ENCODE measurements at places on chromosomes 12 and 14. TPM values are rescaled to one million over a fixed set of nuclear protein-coding genes. Genes with fewer than 3 reads are reported as not detected.

DNA sequence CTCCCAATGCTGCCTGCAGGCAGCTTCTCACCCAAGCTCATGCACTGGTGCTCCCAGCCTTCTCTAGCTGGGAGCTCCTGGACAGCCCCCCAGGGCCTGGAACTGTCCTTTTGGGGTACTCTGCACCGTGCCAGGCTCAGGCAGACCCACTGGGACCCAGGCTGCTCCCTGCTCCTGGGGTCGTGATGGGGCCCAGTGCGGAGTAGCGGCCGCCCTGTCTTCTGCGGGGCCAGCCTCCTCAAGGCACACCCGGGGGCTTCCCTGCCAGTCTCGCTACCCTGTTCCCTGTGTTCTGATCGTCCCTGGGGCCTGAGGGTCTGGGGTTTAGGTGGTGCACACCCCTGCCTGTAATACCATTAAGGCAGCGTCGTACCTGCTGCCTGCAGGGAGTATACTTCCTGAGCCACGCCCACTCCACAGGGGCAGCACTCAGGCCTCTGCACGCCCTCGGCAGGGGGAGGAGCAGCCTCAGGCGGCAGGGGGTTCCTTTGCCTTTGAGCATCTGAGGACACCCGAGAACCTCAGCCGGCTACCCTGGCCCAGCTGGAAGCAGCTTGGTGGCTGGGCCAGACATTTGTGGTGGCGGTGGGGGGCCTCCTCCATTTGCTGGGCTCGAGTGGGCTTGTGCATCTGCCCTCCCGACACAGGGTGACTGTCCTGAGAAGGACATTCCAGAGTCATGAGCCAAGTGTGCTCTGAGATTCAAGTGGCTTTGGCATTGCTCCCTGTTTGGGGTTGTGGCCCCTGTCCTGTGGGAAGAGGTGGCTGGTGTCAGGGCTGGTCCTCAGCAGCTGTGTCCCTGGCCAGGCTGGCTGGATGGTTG, 9.2 kb upstream of the CRIP2 start:
- no peak for DNase-seq

Gene BCAT1
- total RNA-seq, result 47.3 TPM

Gene GCH1
- 7.4 TPM for total RNA-seq

DNA sequence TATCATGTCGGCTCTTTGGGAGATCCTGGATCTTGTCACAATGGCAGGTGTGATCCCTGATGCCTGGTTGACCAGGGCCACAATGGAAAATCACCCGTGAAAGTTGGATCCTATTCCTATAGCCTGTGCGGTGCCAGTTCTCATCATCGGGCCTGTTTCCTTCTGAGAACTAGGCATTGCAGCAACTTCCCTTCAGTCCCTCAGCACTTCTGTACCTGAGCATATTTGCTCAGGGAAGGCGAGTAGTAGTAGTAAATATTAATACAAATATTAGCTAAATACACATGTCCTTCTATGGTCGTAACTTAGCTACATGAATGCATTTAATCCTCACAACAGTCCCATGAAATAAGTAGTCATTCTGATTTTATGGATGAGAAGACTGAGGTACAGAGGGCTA, 22.1 kb upstream of the TAMALIN start:
- DNase-seq, result no peak

GRCh38 chr12:78085542-78086182, 255.0 kb downstream of the NAV3 start:
- no peak for DNase-seq

Gene KRT71
- total RNA-seq, result not detected

Gene TMEM179
- not detected for total RNA-seq

Gene BBOF1
- 4.6 TPM for total RNA-seq

- DNase-seq, result no peak
Observed at GRCh38 chr14:79037593-79037992, 867.4 kb downstream of the NRXN3 start.

GRCh38 chr12:46635818-46636217, 190.0 kb downstream of the SLC38A4 start:
- DNase-seq, result no peak

- no peak for DNase-seq
Observed at GRCh38 chr12:11810206-11810545, 160.7 kb downstream of the ETV6 start.

Gene SDR9C7
- 0.48 TPM for total RNA-seq

GRCh38 chr12:69405566-69405865, 46.0 kb downstream of the YEATS4 start:
- peak; percentile 75 for DNase-seq

Gene SARNP
- total RNA-seq, result 51.8 TPM

Gene HECTD4
- 64.4 TPM for total RNA-seq

Gene ANO4
- 0.42 TPM for total RNA-seq

DNA sequence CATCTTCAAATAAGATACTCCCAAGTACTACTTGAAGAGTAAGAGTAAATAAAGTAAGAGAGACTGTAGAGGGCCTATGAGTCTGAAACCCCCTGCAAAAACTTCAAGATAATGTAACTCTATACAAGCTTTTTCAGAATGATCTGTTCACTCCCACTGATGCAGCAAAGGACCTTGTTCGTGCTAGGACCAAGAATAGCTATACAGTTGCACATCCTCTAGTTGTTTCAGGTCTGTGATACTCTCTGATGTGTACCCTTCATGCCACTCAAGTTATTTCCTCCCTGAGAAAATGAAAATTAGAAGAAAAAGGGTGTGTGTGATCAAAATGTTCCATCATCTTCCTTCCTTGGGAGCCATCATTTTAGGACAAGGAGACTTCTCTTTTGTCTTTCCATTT, 204.4 kb downstream of the ALX1 start:
- no peak for DNase-seq

Gene KRT1
- total RNA-seq, result 0.51 TPM

GRCh38 chr14:31270196-31270772, 62.7 kb upstream of the HECTD1 start:
- no peak for DNase-seq

GRCh38 chr12:112973818-112974231, 4.5 kb upstream of the OAS2 start:
- no peak for DNase-seq

DNA sequence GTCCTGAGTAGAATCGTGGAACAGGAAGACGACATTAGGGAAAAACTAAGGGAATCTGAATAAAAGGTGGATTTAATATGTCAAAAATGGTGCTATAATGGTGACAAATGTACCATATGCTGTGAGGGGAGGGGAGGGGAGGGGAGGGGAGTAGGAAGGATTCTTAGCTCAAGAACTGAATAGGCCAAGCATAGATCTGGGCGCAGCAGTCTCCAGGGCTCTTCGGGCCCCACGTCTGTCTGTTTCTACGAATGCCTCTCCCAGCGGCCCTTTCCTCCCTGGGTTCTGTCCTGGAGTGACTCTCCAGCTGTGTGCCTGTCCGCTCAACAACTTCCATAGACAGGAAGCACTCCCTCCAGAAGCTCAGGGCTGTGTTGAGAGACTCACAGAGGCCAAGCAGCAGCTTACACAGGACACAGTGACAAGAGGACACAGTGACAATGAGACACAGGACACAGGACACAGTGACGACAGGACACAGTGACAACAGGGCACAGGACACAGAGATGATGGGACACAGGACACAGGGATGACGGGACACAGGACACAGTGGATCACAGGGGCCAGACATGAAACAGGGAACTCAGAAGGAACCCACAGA, 42.4 kb upstream of the PPP2R5C start:
- no peak for DNase-seq

DNA sequence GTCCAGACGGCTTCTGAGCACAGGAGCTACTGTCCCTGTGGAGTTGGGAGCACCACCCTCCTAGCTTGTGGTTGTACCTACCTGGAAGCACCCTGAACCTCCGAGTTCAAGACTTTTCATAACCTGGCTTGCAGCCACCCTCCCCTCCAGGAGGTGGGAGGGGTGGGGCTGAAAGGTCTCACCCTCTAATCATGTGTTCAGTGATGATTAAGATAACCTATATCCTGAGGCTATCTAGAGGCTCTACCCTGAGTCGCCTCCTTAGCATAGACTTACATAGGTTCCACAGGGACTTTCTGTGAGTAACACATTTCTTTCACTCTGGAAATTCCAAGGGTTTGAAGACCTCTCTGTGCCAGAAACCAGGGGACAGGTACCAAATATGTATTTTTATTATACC, 146.5 kb downstream of the CFAP54 start:
- no peak for DNase-seq

- DNase-seq, result no peak
Observed at GRCh38 chr12:3158851-3159465, 81.8 kb downstream of the TSPAN9 start.

- DNase-seq, result no peak
Observed at GRCh38 chr12:47328831-47329545, 249.2 kb upstream of the AMIGO2 start.

Gene OTUB2
- total RNA-seq, result 0.42 TPM

GRCh38 chr12:40645361-40645760, 46.9 kb upstream of the CNTN1 start:
- no peak for DNase-seq

DNA sequence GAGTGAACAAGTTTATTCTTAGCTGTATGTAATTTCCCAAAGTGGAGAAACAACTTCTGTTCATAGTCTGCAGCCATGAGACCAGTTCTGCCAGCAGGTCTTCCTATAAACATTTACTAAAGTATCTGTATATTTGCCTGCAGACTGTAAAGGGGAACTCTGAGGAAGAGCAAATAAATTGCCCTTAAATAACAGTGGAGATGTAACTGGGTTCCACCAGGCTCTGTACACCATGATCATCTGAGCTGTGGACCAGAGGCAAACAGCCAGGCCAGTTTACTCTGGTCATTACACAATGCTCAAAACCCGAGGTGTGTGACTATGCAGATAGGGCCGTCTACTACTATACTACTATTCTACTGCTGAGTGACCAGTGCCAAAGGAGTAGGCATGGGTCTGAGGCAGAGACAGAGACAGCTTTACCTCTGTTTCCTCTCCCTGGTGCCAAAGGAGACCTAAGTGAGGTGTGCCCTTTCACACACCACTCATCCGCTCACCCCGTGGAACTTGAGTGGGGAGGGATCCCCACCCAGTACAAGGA, 21.1 kb upstream of the CERS5 start:
- DNase-seq, result no peak

GRCh38 chr14:77175843-77176242, 5.8 kb upstream of the TMEM63C start:
- DNase-seq, result no peak

- peak; percentile 57 for DNase-seq
Observed at GRCh38 chr14:99346470-99347080, 74.6 kb upstream of the BCL11B start.

DNA sequence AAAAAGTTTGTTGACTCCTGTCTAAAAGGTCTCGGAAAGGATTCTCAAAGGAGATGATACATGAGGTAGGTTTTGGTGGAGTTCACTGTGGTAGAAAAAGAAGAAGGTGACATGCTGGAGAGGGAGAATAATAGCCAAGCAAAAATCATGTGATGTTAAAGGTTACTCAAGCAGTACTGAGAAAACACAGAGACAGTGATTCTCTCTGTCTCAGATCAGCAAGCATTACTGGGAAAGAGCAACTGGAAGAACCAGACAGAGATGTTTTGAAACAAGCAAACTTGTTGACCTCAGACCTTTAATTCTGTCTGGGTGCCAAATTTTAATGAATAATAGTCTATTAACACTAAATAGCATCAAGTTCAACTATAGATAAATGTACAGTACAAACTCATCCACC, 183.5 kb upstream of the PLEKHG7 start:
- DNase-seq, result no peak

- DNase-seq, result no peak
Observed at GRCh38 chr12:59044791-59045190, 124.5 kb upstream of the LRIG3 start.

Gene SAMD15
- total RNA-seq, result 0.71 TPM

GRCh38 chr14:94138251-94138650, 8.8 kb upstream of the IFI27L2 start:
- DNase-seq, result no peak

Gene KRT3
- not detected for total RNA-seq

DNA sequence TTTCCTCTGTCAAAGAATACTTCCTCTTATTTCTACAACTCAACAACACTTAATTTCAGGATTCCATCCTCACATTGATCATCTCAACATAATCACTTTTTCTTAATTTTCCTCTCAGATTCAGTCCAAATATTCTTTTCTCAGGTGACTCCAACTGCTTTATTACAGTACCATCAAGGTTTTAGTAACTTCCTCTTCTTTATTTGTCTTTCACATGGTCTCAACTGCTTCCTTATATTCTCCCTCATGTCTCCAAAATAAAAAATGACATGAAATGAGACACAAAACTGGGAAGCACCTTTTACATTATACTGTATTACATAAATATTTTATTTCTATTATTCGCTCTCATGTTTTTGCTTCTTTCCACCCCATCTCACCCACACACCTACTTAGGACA, 55.5 kb downstream of the PPP2R5E start:
- DNase-seq, result no peak

- DNase-seq, result no peak
Observed at GRCh38 chr12:129657179-129657578, 246.6 kb downstream of the TMEM132D start.

Gene PTGER2
- 4.3 TPM for total RNA-seq

DNA sequence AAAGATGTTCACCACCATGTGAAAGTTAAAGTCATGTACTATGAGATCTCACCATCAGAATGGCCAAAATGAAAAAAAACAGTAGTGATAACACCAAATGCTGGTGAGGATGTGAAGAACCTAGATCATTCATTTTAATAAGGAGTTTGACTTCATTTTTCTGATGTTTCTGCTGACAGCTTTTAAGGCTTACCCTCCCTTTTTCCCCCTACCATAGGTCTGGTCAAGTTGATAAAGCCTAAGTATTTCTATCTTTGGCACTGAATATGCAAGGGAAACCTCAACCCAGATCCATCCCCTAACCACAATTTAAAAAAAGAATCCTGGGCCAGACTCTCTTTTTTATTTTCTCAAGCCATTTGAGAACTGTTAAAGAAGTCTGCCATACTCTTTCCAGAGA, 689.6 kb upstream of the FOXG1 start:
- no peak for DNase-seq

Gene HVCN1
- 4.1 TPM for total RNA-seq

DNA sequence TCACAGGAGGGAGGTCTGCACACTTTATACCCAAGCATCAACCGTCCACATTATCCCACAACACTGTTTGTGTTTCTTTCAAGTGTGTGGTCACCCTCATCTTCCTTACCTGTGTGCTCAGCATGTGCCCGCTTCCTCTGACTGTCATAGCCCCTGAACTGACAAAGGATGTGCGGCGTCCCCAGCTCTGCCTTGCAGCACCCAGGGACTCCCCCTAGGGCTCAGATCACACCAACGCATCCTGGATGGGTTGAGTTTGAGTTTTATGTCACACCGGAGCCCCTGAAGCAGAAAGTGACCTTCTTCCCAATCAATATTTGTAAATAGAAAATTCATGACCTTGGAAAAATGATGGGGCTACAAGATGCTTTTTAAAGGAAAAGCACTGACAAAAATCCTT, 770.7 kb upstream of the TMEM132C start:
- DNase-seq, result no peak

DNA sequence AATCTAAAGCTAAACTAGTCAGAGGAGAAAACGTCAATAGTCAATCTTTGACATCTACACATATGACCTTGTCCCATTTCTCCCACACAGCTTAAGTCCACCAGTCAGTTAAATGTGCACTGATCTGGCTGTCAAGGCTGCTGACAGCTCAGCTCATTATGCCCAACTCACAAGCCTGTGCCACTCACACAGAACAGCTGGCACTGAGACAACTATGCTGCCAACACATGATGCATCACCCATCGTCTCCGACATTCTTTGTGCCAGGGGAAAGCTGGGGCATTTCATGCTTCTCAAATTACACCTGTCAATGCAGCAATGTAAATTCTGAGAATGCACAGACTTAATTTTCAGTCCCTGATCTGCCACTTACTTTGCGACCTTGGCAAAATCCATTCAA, 25.3 kb downstream of the GNS start:
- DNase-seq, result peak; percentile 72

- no peak for DNase-seq
Observed at GRCh38 chr14:23446291-23446851, 10.9 kb upstream of the MYH7 start.

- DNase-seq, result no peak
Observed at GRCh38 chr14:71712478-71712877, 219.8 kb upstream of the RGS6 start.

All from aorta (tissue), 5 donors.